ENCODE measurements at places on chromosomes 11 and 22.

- no peak for DNase-seq
These were observed 3.7 kb upstream of the ELFN2 start for GRCh38 chr22:37430941-37431340.

DNA sequence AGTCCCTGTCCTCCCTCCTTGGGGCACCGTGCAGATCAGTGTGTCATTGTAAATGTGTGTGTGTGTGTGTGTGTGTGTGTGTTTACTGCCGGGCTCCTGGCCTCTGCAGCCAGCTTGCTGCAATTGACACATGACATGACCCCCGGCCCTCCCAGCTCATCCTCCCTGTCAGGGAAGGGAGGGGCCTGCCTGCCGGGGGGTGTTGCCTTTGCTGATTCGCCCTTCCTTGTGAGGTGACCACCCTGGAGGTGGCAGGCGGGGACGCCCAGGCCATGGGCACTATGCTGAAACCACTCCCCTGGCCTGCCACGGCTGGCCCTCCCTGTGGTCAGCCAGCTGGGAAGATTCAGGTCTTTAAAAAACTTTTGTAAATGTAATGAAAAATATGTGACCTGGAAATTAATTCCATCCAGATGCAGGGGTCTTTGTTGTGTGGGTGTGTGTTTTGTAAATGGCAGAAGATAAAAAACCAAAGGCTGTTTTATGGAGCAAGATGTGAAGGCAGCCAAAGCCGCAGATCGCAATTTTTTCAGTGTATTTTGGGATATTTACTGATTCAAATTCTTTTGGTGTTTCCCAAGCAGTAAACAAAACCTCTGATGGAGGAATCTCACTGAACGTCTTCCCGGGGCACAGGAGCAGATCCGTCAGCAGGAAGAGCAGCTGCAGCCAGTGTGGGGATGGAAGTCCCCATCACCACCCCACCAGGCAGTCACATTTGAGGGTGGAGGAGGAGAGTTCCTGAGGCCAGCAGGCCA, 23.2 kb downstream of the SHISAL1 start:
- DNase-seq: no peak

DNA sequence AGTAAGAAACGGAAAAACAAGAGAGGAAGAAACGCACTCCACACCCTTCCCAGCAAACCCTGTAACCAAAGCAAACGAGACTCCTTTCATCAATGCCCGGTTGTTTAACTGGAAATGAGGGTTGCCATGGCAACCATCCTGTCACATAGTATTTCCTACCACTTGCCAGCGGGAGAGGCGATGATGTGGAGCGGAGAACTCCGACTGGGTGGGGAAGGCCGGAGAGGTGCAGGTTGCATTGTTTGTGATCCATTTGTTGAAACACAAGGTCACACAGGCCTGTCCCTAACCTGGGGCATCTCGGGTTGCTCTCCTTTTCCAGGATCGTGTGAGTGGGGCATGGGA, 609.9 kb downstream of the BUD13 start:
- DNase-seq: no peak

DNA sequence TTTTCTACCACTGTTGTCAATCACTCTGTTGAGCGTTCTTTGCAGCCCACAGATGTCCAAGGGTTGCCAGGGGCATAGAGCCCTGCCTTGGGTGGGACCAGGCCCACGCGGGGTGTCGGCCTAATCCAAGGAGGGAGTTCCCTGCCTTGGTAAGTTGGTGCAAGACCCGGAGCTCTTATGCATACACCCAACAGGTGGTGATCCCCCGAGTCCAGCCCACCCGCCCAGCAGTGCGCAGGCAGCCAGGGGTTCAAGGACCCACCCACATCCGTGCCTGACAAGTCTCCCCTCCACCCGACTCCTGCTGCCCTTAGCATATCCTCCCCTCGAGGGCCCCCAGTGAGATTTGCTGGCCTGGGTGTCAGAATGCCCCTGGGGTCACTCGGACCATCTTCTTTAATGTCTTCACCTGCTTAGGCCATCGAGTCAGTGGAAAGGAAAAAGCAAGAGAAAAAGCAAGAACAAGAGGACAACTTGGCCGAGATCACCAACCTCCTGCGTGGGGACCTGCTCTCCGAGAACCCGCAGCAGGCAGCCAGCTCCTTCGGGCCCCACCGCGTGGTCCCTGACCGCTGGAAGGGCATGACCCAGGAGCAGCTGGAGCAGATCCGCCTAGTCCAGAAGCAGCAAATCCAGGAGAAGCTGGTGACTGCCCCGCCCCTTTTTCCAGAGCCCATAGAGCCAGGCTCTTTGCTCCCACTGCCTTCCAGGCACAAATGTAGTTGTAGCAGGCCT, 12.2 kb downstream of the RIBC2 start:
- DNase-seq: no peak

DNA sequence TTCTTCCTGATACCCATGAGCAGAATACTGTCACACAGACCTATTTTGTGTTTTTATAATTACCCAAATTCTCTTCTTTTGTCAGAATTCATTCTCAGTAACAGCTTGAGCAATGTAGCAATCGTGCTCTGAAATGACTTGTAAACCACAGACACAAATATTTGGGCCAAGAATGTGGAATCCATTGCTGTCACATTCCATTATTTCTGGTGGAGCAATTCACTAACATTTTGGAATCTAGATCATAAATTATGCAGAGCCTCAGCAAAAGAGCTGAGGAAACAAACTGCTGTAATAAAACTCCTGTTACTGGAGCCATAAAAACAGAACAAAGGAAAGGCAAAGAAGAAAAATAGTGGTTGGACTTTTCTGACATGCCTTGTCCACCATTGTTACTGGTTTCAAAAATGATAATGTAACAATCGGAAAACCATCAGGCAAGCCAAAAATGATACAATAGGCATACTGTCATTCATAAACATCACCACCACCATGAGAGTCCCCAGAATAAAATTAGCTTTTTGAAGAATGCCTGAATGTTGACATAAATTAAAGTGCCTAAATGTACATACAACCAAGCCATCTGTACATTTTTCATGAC, 223.4 kb upstream of the PITPNB start:
- DNase-seq: no peak

DNA sequence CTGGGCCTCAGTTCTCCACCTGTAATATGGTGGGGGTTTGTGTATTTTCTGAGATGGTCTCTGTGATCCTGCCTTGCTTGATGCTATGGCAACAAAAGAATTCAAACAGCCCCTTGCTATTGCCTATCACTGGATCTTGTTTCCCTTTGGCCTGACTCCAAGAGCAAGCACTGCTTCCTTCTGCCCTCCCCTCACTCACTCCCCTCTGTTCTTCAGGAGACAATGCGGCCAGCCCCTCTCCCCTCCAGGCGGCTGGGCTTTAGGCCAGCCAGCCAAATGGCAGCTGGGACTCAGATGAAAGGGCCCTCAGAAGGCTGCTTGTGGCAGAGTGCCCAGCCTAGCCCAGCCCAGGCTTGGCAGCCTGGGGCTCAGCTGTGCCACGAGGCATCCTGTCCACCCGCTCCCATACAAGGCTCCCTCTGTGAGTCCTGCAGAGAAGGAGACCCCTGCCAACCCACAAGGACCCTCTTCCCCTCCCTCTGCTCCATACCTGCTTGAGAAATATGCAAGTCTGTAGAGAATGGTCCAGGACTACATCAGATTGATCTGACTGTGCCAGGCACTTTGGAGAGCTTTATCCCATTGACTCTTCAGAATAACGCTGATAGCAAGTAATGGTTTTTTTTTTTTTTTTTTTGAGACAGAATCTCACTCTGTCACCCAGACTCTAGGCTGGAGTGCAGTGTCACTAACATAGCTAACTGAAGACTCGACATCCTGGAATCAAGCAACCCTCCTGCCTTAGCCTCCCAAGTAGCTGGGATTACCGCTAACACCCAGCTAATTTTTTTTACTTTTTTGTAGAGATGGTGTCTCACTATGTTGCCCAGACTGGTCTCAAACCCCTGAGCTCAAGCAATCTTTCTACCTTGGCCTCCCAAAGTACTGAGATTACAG, 7.6 kb upstream of the KCTD14 start:
- DNase-seq: no peak

- no peak for DNase-seq
These were observed 857.8 kb upstream of the FAT3 start for GRCh38 chr11:91366816-91367215.

GRCh38 chr11:118547132-118547531, 16.1 kb downstream of the TMEM25 start:
- DNase-seq: no peak

DNA sequence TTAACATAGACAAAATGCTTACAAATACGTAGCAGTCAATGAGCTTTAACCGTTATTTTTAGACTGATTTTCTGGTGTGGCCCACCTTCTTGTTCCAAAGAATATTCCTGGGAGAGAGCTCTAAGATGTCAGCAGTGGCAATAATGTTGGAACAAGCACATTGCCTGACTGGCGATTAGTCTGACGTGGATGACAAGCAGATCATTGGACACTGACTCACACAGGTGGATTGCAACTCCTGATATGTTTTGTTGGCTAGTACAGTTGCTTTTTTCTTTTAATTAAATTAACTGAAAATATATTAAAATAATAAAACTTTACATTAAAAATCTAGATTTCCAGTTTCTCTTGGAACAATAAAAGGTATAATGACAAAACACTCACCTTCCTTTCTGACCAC, 78.0 kb downstream of the TENM4 start:
- no peak for DNase-seq

GRCh38 chr22:23363683-23364082, 183.4 kb downstream of the BCR start:
- DNase-seq: no peak

- no peak for DNase-seq
These were observed 90.7 kb upstream of the OR4B1 start for GRCh38 chr11:48125866-48126265.

DNA sequence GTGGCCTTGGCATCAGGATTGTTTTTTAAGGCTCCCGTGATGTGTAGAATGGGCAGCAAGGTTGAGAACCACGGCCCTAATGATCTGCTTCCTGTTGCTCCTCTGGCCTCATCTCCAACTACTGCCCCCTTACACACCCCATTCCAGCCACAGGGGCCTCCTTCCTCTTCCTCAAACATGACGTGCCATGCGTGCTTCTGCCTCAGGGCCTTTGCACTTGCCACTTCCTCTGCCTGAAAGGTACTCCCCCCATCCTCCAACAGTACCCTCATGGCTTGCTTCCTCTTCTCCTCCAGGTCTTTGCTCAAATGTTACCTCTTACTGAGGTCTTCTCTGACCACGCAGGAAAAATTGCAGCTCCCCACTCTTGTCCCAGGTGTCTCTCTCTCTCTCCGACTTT, 93.9 kb upstream of the CSNK2A3 start:
- no peak for DNase-seq

DNA sequence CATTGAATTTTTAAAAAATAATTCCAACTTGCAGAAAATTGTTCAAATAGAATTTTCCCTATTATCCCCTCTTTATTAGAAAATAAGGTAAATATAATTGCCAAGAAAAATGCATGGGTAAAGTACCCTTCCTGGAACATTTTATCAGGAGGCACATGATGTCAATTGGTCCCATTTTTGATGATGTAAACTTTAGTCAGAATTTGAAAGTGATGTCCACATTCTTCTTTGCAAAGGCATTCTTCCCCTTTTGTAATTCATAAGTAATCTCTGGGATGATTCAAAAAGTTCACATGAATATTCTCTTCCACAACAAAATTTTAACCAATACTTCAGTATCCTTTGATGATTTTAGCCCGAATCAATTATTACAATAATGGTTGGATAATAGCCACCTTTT, 86.9 kb upstream of the ANO3 start:
- no peak for DNase-seq

GRCh38 chr11:74444173-74444826, 23.0 kb downstream of the KCNE3 start:
- DNase-seq: no peak

All from activated T-cell treated with anti-CD3 and anti-CD28 coated beads, Interleukin-2, amount 50 U/mL, for 72 hours (primary cell).